NAMALWA (cell line): ENCODE measurements at places on chromosomes 1 and 21.

GRCh38 chr1:29179641-29180184, 2.0 kb downstream of the SRSF4 start:
- DNase-seq: peak; percentile 23

GRCh38 chr1:66397192-66397591, 136.8 kb upstream of the SGIP1 start:
- DNase-seq: peak; percentile 36

DNA sequence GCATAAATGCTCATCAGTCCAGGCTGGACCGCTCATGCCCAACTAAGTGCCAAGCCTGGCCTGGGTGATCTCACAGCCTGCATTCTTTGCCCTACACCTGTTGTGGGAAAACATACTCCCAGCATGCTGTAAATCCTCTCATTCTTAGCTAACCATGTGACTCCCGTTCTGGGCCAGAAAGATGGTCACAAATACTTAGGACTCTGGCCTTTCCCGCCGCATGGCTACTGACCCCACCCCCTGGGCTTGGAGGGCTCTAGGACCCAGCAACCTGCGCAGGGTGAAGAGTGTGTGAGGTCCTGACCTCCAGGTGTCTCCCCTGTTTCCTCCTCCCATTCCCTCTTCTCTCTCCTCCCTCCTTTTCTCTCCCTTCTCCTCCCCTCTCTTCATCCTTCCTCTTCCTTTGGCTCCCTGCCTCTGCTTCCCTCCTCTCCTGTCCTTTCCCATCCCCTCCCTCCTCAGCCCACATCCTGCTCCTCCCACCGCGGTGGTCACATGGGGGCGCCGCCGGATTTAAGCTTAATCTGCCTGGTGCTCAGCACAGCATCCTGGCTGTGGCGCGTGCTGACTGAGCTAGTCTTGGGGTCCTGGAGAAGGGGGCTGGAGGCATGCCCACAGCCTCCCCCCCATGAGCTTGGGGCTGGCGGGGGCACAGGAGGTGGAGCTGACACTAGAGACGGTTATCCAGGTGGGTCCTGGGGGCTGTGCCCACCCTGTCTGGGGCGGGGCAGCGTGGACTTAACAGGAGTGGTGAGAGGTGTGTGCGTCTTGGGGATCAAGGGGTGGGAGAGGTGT, at the start of gene CROCC:
Gene CROCC, plus strand, starts transcription at position 541 of the 795 bp plus-strand sequence. Its CDS starts 88 bp downstream, at position 629.
- DNase-seq: peak; percentile 65

- no peak for DNase-seq
Measured at GRCh38 chr1:184906761-184907160, 67.5 kb downstream of the NIBAN1 start.

GRCh38 chr1:12100071-12100470, 37.0 kb downstream of the TNFRSF8 start:
- DNase-seq: no peak
